NCI-H2171 (cell line): ENCODE measurements at places on chromosomes 1 and 21.

- no peak for DNase-seq
Observed at GRCh38 chr21:38321568-38321967, 64.8 kb downstream of the KCNJ15 start.

- DNase-seq, result no peak
Observed at GRCh38 chr1:184405094-184405800, 18.4 kb downstream of the C1orf21 start.

DNA sequence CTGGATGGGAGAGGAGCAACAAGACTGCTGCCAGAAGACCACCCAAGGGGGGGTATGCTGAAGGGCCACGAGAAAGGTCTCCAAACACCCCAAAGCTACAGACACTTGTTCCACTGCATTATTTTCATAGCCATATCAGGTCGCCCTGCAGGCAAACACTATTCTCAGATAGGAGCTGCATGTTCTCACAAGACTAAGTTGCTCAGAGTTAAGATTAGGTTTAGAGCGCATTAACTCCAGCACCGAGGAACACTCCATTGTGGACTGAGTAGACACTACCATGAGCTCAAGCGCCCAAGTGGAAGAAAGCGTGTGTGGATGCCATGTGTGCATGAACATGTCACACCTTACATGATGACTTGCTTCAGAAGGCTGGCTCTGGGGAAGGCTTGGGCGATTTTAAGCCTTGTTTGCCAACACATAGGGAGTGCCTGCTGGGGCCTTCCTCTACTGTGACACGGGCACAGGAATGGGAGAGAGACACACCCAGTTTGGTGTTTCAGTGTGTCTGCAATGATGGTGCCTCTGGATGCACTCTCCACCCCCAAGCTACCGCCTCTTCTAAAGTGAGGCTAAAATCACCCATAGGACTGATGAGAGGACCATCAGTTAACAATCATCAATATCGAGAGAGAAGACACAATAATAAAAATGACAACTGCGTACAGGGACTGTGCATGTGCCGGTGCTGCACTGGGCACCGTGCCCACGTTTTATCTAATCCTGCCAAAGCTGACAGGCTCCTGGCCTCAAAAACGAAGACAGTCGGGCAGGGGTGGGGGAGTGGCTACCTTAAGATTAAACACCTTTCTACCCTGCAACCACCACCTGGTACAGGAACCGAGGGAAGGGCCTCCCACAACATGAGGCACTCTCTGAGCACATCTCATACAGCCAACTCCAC is 34.9 kb downstream of the SSBP3 start:
- DNase-seq, result no peak

DNA sequence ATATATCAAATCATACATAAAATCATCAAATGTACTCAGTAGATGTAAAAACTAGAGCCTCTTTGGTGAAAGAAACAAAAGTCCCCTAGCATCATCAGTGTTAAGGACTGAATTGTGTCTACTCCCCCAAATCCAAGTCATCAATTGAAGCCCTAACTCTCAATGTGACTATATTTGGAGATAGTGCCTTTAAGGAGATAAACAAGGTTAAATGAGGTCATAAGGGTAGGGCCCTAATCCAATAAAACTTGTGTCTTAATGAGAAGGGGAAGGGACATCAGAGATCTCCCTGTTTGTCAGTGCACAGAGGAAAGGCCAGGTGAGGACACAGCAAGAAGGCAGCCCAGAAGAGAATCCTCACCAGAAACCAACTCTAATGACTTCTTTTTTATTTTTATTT is 33.5 kb downstream of the USP24 start:
- no peak for DNase-seq

- no peak for DNase-seq
Observed at GRCh38 chr1:244104309-244105060, 53.4 kb downstream of the ZBTB18 start.

GRCh38 chr1:84603223-84603622 is 29.0 kb upstream of the CTBS start:
- DNase-seq, result no peak

DNA sequence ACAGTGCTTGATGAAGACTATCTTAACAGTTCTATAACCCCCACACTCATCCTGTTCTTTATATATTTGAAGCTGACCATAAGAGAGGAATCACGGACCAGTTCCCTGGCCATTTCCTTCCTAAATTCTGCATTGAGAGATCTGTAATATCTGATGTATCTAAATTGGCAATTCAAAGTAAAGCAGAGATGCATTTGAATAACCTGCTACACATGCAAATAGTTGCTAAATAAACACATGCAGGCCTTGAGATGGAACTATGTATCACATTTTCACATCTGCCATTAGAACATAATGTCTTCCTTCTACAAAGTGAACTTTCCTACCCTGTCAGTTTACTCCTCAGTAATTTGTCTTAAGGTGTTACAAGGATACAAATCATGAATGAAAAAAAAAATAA is 20.4 kb upstream of the PGBD2 start:
- DNase-seq, result no peak

- DNase-seq, result no peak
Observed at GRCh38 chr1:10528066-10529014, 53.6 kb downstream of the PEX14 start.

DNA sequence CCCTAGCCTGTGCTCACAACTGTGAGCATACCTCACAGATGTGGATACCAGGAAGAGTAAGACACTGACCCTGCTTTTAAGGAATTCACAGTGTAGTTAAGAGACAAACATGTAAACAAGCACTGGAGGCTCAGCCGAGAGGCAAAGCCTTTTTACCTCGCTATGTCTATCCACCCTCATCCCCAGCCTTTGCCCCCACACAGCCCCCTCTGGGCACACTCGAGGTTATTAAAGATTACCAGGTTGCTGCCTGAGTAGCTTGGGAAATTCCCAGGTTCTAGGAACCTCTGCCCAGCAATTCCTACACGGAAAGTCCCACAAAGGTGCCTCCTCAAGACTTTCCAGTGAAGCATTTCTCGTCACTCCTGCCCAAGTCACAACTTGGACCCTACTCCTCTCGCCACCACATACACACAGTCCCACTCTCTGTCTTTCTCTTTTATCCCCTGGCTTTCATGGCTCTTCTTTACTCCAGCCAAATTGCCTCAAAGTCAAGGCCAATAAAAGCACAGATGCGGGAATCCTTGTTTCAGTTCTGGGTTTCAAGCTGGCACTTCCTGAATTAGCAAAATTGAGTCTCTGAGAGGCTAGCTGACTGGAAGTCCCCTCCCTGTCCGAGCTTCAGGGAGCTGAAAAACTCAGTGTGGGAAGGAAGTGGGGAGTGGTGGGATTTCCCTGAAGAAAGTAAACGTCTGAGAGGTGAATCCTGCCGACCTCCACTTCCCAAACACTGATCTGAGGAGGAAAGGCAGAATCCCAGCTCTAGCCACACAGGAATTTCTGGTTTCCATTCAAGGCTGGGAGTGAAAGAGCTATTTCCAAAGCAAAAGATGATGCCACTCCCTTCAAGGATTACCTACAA is 7.6 kb downstream of the DENND2D start:
- DNase-seq, result no peak

GRCh38 chr1:8222789-8223188 is 95.1 kb upstream of the SLC45A1 start:
- peak; percentile 69 for DNase-seq

GRCh38 chr21:25862596-25862995 is 127.8 kb downstream of the GABPA start:
- DNase-seq, result no peak
